ENCODE measurements at places on chromosomes 2 and 18. TPM values are rescaled to one million over a fixed set of nuclear protein-coding genes. Genes with fewer than 3 reads are reported as not detected.

TCF23 gene
- total RNA-seq = not detected

DLX2 gene
- total RNA-seq = 0.41 TPM

ITGA4 gene
- 27.0 TPM for total RNA-seq

VWC2L gene
- total RNA-seq = not detected

ATP5F1A gene
- 489 TPM for total RNA-seq

SKOR2 gene
- not detected for total RNA-seq

GPR75 gene
- total RNA-seq = 2.9 TPM

SULT1C2 gene
- total RNA-seq = not detected

ARHGAP28 gene
- total RNA-seq = 16.5 TPM

WNT6 gene
- total RNA-seq = not detected

ZNF892 gene
- 3.9 TPM for total RNA-seq

PSMD14 gene
- 73.3 TPM for total RNA-seq

CXCR1 gene
- not detected for total RNA-seq

DNA sequence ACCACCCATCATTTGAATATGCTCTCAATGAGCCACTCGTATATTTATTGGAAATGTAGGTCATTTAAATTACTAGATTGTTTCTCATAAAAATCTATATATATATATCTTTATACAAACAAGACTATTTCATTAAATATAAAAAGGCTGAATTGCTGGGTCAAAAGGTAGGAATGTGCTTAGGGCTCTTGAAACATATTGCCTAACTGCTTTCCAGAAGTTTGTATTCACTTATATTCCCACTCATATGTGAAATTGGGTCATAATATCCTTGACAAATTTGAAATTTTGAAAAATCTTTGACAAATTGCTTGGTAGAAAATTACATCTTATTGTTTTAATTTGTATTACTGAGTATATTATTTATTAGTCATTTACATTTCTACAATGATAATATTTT is 999.8 kb upstream of the CDH2 start:
- no peak for DNase-seq

DNA sequence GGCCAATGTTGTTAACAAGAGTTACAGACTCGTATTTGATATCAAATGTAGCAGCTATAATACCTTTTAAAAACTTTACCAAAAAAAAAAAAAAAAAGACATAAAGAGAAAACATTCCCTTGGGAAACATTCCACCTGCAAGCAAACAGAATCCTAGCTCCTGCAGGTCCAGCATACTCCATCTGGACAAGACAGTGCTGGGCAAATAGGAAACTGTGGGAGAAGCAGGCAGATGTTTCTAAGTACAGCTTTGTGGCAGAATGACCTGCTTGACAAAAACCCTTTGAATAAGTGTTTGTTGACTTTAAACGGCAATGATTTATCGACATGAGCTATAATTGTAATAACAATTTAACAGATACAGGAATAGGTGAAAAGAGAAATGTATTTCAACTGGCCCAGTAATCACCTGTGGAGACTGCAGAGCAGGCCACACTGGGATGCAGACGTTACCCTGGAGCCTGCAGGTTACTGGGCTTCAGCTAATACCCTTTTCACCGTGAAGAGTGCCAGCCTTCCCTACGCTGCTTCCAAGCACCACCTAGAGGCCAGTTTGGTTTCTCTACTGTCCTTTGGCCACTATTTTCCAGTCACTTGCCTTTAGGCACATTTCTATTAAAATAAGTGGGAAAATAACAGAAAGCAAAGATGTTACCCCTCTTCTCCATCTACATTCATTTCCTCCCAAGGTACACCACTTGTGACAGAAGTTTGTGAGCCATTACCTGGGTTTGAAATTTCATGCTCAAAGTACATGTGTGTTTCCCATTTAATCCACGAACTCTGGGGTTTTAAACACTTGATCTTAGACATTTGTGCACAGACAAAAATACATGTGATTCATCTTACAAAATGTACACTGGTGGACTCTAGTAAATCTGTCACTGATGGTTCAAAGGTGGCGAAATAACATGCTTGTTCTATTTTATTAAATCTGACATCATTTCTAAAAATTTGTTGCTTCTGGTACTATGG is 96.9 kb upstream of the ZNF397 start:
- no peak for DNase-seq

DNA sequence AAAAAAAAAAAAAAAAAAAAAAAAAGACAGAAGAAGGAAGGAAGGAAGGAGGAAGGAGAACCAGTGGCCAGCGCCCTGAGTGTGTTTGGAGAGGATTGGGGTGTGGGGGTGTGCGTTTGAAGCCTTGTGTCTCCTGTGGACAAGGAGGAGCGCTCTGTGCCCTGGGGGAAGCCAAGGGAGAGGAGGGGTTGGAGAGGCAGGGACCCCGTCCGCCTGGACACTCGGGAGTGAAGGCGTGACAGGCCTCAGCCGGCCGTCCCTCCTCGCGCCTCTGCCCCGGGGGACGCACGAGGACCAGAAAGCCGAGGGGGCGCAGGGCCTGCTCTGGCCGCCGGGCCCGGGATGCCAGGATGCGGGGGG is 44.9 kb downstream of the SERTAD2 start:
- no peak for DNase-seq

DNA sequence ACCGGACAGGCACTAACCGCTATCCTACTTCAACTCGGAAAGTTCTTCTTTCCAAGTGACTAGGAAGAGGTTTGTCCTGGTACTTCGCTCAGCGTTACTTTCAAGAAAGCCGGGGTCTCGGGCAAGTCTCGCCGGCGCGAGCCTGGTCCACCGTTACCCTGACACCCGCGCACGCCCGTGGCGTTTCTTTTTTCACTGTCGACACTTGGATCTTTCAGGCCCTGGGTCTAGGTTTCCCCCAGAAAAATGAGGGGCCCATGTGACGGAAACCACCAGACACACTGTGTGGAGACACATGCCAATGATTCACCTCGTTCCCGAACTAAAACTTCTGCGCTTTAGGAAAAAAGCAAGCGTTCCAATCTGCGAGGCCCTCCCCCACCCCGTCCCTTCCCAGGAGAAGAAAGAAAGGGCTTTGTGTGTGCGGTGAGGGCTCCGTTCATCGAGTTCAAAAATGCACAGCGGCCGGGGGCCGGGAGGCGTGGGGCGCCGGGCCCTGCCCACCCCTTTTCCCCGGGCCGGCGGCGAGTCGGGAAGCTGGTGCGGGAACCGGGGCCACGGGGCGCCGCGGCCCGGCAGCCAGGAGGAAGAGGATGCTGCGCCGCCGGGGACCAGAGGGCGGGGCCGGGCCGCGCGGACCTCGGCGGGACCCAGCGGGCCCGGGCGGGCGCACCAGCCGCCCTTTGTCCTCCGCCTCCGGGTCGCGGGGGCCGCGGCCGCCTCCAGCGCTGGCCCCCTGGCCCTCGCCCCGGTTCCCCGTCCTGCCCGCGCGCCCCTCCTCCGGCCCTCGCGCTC is 2.6 kb downstream of the ZNF521 start:
- no peak for DNase-seq

- no peak for DNase-seq
These were observed 258.5 kb downstream of the DOK6 start for GRCh38 chr18:69659142-69659651.

DNA sequence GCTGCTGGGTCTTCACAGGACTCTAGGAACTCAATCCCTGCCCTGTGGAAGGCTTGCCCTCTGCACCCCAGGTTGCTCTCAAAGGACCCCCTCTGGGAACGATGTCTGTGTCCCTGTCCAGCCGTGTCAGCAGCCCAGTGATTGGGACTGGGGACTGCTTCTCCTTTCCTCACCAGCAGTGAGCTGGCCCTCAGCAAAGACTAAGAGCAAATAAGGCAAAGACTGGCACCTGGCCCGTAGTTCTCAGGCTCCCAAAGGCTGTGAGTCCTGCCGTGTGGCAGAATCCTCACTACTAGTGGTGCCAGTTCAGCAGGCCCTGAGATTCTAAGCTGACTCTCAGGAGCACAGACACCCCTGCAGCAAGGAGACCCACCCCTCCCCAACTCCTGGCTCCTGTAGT is 47.8 kb downstream of the TMEM163 start:
- DNase-seq = no peak

DNA sequence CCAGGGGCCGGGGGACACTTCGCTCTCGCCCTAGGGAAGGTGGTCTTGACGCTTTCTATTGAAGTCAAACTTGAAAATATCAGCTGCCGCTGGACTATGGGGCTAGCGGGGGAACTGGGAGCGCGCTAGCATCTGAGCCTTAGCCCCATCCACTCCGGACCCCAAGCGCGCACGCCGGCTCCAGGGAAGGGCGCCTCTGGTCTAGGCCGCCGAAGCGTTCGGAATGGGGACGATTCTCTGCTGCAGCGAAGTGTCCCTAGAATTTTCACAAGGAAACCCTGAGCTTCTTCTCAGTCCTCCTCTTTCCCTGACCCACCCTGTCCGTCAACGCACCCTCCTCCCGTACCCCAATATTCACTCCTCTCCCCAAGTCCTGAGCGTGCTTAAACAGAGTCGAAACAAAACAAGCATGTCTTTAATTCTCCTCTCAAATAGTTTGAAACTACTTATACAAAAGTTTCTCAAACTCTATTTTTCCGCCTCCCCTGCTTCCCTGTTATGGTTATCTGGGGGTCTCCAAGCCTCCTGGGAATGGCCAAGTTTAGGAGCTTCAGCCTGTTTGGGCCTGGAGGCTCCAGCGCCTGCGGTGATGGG is 5.0 kb downstream of the RAX start:
- DNase-seq = no peak

GRCh38 chr2:1754461-1755170 is 10.3 kb upstream of the PXDN start:
- no peak for DNase-seq

- DNase-seq = no peak
These were observed 48.7 kb upstream of the GLS start for GRCh38 chr2:190831941-190832340.

- no peak for DNase-seq
These were observed 21.5 kb downstream of the WDR43 start for GRCh38 chr2:28915939-28916338.

DNA sequence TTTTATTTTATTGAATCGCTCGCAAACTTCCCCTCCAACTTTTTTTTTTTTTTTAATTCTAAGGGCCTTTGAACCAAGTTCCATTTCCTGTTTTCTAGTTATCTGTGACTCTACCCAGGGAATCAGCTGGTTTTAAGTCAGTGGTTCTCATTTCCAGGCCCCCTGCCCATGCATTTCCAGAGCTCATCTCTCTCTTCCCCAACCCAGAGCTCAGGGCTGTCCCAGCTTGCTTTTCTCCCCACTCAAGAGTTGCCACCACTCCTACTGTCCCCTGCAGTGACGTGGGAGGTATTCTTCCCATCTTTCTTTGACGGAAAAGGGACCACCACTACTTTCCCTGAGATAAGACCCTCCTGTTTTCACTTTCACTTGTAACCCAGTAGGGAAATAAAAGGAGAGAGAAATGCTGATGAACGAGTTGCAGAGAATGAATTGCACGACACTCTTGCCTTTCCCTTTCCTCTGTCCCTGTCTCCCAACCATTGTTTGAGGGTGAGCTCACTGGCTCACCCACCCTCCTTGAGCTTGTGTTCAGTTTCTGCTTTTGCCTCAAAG is 42.1 kb downstream of the TET3 start:
- DNase-seq = no peak

DNA sequence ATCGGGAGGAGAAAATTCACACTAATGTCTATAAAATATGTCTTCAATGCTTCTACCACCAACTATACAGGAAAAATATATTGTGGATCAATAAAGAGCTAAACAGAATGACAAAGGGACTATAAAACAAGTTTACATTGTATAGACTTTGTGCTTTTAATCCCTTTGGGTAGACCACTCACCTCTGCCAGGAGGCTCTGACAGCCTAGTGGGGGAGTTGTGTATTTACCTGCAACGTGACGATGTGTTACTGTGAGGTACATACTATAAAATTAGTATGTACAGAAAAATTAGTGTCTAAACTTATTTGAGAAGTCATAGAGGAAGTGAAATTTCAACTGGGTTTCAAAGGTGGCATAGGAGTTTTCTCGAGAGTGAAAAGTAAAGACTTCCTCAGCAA is 243.3 kb upstream of the REG3G start:
- no peak for DNase-seq

- DNase-seq = no peak
These were observed 93.2 kb upstream of the DLX2 start for GRCh38 chr2:172195836-172196376.

- no peak for DNase-seq
These were observed 46.6 kb upstream of the ZBTB7C start for GRCh38 chr18:48455555-48456478.

DNA sequence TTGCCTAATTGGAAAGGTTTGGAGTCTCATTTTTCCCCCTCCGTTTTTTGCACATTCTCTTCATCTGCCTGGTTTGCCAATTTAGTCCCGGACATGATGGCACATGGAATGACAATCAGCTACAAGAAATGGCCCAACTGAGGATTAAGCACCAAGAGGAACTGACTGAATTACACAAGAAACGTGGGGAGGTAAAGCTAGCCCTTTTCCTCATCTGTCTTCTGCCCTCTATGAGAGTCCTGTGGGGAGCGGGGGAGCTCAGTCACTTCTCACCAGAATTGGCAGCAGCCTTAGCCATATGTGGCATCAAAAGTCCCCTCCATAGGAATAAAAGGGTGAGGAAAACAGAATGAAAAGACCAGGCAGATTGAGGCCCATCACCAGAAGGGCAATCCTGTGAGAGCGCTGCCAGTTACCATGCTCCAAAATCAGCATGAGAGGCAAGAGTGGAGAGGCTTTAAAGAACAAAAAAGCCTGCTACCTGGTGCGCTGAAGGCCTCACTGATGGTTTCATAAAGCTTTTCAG is 11.6 kb downstream of the ATG16L1 start:
- DNase-seq = no peak

- no peak for DNase-seq
These were observed 11.7 kb upstream of the CNGA3 start for GRCh38 chr2:98334439-98335078.

DNA sequence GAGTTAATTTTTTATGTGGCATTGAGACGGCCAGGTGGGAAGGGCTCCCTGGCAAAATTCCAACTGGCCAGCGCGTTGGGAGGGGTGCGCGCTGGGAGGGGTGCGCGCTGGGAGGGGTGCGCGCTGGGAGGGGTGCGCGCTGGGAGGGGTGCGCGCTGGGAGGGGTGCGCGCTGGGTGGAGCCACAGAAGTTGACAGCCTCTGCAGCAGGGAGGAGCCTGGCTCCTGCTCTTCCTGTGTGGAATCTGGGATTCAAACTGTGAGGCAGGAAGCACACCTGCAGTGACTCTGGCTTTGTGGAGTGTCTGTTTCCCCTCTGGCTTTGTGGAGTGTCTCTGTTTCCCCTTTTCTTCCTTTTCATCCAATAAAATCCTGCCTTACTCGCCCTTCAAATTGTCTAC is 147.9 kb upstream of the CBLN2 start:
- DNase-seq = no peak

DNA sequence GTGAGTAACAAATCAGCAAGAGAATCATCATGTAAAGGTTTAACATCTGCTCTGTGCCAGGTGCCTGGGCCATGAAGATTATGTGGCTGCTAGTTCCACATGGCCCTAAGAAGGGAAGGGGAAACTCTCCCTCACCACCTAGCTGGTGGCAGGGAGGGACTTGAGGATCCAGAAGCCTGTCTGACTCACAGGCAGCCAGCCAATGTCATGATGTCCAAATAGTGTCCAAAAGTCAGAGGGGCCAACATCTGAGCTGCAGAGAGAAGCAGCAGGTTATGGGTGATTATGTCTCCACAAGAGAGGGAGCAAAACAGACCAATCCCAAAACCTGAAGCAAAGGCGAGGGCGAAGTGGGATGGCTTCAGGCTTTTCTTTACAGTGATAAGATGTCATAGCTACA is 61.9 kb upstream of the SPP2 start:
- DNase-seq = no peak
